Stimulated activated CD8-positive, alpha-beta memory T cell treated with anti-CD3 and anti-CD28 coated beads, Interleukin-15, amount 100 ng/mL, for 4 hours (primary cell): ENCODE measurements at places on chromosomes 7 and 10.

- no peak for DNase-seq
Measured at GRCh38 chr10:78415111-78415510, 381.4 kb downstream of the RPS24 start.

DNA sequence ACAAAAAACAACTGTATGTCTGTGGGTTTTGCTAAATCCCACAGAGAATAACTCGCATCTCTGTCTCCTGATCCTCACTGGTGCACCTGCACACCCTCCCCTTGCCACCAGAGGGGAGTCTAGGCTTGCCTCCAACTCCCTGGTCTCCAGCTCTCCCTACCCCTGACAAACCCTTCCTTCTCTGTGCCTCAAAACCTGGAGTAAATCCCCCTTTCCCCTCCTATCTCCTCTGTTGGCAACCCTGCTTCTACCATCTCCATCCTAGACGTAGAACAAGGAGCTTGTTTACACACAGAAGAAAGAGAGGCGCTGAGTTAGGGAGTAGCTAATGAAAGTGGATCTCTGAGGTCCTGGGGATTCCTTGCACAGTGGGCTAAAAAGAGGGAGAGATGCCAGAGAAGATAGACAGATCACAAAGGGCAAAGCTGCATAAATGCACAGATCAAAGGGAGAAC lies 6.0 kb downstream of the MBLAC1 start:
- no peak for DNase-seq

DNA sequence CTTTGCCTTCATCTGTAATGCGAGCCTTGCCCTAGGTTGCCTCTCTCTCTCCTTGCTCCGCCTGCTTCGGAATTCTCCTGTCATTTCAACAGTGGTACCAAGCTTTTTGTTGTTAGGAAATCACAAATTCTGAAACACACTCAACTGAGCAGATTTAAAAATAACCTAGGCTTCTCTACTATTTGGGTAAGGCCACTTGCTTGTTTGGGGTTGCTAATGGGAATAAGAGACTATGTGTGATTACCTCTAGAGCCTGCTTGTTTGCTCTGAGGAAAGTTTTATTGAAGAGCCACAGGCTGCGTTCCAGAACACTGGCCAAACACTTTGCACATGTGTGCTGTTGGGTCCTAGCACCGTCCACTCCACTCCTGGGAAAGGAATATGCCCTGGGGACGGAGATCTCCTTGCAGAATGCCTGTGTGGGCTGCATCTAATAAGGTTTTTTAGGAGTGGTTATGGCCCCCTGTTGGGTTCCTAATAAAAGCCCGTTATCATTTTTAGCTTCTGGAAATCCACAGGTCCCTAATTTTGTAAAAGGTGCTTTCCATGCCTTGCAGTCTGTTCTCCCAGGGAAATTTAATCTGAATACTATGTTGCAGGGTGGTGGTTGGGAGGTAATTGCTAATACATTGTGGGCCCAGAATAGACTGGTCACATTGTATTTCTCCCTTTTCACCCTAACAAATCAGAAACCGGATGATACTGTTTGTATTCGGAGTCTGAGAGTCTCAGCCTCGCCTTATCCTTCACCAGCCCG lies 68.7 kb upstream of the KLF6 start:
- no peak for DNase-seq

DNA sequence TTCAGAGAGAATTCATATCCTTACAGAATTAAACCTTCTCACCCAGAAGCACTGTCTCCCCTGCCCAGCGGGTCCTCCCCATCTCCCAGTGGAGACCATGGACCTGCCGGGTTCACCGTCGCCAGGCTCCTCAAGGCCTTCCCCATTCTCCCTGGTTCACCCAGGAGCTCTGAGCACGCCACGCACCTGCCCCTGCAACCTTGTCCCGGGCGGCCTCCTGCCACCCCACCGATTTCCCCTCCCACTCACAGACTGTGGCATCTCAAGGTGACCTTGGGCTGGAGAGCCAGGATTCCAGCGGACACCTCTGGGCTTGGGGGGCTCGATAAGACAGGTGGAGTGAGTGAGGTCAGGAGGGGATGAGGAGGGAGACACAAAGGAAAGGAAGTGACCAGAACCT lies 135.3 kb downstream of the PTPRN2 start:
- no peak for DNase-seq

- DNase-seq: no peak
Measured at GRCh38 chr7:300048-300447, 10.1 kb downstream of the FOXL3 start.
